ENCODE measurements at places on chromosomes 2 and 18.

- no peak for DNase-seq
Observed at GRCh38 chr2:183881978-183882377, 716.4 kb upstream of the ZNF804A start.

- no peak for DNase-seq
Observed at GRCh38 chr2:69221960-69222751, 164.9 kb downstream of the GFPT1 start.

DNA sequence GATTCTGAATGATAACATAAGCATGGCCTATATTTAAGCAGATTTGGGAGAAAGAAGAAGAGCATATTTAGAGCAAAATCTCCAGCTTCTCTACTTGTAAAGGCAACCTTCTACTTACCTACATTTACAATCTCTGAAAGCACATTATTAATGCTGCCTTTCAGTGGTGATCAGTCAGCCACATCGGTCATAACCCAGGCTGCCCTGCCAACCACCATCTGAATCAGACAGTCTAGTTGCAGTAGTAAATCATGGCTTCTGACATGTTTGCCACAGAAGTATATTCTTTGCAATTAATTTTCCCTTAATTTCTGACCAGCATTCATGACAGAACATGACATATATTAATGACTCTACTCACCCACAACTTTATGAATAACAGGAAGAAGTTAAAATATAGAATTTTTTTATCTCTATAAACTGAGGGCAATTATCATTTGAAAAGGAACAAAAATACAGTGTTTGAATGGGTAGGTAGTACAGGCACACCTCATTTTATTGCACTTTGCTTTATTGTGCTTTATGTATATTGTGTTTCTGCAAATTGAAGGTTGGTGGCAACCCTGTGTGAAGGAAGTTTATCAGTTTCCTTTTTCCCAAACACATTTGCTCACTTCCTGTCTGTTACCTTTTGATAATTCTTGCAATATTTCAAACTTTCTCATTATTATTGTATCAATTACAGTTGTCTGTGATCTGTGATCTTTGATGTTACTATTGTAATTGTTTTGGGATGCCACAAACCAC is 531.6 kb upstream of the CHAC2 start:
- no peak for DNase-seq

DNA sequence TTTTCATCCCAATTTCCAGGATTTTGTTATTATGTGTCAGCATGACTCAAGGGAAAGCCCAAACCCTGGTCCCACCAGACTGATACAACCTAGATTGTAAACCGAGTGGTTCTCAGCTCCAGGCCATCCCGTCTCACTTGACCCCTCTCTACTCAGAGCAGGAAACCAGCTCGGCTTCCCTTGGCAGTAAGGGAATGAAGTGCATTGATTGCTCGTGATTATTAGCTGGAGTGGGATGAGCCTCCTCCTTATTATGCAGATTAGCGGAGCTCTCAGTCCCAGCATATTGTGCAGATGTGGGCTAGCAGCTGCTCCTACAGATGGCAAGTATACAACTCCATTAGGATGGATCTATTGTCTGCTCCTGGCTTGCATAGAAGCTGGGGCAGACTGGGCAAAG is 167.6 kb downstream of the LNPK start:
- no peak for DNase-seq

DNA sequence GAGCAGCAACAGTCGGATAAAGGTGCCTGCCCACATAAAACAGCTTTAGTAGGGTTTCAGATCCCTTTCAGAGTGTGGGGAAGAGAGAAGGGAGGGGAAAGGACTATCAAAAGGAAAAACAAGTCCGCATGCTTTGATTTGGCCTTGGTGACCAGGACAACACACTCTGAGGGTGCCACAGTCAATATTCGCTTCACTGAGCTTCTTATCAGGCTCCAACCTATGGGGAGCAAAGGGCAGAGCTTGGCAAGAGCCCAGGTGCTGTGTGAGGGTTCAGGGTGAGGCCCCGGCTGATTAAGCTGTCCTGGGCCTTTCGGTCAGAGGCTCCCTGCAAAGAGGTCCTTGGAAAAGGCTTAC is 237.4 kb upstream of the SMAD2 start:
- no peak for DNase-seq

DNA sequence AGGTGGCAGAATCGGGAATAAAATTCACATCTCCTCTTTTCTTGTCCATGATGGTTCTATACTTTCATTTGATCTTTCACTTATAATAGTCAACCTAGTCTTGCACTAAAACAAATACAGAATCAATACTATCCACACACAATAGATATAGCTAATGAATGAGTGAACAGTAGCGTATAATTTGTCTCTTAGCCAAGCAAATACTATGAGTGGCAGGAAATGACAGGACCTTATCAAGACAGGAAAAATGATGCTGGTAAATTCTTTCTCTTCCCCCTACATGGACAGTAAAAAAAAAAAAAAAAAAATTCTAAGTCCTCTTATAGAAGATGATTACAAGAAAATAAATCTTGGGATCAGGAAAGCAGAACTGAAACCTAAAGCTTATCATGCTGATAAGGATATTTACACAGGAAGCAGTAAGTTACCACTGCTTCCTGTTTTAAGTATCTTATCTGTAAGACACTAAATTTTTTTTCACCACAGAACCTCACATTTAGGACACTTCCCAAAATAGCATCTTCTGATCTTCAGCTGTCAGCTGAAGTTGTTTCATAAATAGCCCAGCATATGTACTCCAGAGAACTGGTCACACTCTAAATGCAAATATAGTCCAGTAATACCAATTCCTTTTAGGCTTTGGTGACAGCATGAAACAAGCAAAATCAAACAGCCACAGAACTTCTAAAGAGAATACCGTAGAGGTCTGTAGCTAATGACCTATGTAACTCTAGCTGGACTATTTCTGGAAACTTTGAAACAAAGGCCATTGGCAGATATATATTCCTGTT is 27.0 kb downstream of the IRS1 start:
- no peak for DNase-seq

DNA sequence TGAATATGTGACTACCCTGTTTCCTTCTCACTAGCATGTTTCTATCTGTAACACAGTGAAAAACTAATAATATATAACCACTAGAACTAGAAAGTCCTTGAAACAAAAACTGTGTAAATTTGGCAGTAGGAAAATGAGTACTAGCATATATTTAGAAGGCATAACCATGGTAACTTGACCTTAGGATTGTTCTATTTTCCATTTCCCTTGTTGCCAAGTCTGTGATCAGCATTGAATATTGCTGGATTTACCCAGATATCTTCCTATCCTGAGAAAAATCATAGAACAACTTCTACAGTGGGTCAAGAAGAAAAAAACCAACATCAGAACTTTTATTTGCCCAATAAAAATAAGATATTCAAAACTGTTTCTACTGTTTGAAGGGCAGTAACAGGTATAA is 563.9 kb upstream of the NRXN1 start:
- DNase-seq = no peak

GRCh38 chr2:239960929-239961661 is 64.0 kb downstream of the NDUFA10 start:
- DNase-seq = no peak

GRCh38 chr2:168971261-168971660 is 59.9 kb downstream of the ABCB11 start:
- no peak for DNase-seq

- no peak for DNase-seq
Observed at GRCh38 chr2:113075030-113075429, 7.3 kb downstream of the IL1F10 start.

DNA sequence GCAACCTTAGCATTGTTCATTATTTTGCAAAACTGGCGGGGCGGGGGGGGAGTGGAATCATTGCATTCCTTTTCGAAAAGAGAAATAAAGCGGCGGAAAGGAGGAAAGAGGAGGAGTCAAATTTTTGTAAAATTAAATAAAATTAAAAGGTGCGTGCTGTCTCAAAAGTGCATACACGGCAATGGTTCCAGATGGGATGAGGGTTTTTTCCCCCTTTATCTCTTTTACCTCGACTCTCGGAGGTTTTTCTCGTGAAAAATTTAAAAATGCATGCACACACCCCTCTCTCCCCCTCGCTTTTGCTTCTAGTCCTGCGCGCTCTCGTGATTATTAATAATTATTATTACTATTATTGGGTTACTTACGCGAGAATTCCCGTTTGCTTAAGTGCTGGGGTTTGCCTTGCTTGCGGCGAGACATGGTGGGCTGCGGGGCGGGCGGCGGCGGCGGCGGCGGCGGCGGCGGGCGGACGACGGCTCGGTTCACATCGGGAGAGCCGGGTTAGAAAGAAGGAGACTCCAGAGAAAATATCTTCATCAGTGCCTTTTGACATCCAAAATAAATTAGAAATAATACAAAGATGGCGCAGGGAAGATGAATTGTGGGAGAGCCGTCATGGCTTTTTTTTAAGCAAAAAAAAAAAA is 481 bp downstream of the BCL11A start:
- no peak for DNase-seq

GRCh38 chr2:85911814-85912692 is 23.3 kb upstream of the ST3GAL5 start:
- no peak for DNase-seq

GRCh38 chr2:188367164-188367563 is 75.5 kb downstream of the GULP1 start:
- DNase-seq = no peak

- DNase-seq = no peak
Observed at GRCh38 chr18:3836483-3837335, 386.7 kb downstream of the TGIF1 start.

DNA sequence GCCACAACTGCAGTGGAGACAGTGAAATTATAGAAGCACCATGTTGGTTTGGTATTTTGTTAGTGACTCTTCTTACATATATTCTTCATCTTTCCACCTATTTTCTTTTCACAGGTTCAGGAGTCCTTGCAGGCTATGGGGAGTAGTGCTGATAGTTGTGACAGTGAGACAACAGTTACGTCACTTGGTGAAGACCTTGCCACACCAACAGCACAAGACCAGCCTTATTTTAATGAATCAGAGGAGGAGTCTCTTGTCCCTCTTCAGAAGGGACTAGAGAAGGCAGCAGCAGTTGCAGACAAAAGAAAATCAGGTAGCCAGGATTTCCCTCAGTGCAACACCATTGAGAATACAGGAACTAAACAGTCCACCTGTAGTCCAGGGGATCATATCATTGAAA is 23.6 kb downstream of the ITPRID2 start:
- no peak for DNase-seq

- DNase-seq = no peak
Observed at GRCh38 chr2:175111200-175111657, 56.8 kb downstream of the ATF2 start.

GRCh38 chr2:43225788-43226557 is 433 bp downstream of the ZFP36L2 start:
- no peak for DNase-seq

DNA sequence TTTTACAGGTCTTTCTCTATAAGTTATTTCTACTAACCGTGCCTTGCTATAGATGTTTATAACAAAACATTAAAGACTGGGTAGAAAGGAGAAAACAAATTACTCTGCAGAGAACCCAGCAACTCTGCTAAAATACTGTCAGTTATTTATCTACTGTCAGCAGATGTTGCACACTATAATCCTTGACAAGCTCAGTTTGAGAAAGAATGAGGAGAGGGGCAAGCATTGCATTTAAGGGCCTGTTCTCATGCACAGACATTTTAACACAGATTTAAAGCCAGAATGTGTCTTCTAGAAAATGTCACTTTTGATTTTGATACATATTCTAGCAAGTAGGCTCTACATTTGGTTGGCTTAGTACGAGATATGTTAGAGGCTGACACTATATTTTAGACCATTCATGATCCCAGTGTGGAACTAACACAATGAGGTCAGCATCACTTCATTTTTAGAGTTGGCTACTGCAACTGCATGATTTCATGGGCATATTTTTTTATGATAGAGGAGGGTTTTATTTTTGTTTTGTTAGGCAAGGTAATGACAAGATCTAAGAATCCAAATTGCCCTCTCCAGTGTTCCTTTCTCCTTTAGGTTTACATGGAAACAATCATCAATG is 516.4 kb downstream of the ZEB2 start:
- no peak for DNase-seq

DNA sequence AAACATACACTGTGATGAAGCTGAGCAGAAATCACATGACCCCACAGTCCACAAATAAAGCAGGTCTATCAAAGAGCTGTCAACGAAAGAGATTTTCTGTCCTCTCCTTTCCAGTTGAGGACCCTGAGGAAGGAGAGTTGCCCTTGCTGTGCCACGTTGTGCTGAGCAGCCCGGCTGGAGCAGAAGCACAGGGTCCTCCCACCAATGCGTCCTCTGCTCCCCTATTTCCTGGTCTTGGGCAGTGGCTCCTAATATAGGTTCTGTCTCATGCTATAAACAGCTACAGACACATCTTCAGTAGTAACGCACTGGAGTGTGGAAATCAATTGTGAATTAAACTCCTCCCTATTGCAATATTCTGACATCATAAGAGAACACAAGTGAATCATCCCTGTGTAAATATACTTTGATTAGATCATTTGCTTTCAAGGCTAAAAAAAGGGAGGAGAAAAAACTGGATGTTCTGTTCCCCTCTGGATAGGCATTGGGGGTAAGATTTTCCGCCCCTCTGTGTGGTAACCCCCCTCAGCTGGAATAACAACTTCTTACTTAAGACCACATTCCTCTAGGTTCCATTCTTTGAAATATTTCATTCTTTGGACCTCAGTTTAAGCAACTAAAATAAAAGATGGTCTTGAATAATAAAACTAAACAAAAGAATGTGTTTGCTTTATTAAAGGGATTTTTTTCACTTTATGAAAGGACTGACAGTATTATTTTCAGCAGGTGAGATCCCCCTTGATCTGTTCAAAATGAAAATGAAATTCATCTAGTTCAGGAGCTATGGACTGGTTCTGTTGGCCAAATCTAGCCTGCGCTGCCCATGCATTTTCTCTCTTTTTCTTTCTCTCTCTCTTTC is 8.3 kb upstream of the RHOB start:
- DNase-seq = peak; percentile 83

DNA sequence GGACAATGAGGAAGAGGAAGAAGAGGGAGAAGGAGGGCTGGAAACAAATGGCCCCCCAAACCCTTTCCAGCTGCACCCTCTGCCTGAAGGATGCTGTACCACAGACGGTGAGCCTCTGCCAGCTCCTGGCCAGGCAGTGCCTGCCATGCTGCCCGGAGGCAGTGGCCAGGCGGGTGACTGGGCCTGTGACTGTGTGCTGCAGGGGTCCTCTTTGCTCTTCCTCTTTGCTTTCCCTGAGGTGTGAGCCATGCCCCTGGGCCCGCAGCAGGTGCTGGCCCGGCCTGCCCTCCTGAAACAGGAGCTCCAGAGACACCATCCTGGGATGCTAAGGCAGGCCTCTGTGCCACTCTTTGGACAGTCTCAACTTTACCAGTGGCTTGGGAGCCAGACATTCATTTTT is 28.6 kb downstream of the GREB1 start:
- DNase-seq = no peak

- no peak for DNase-seq
Observed at GRCh38 chr2:202317080-202317857, 51.7 kb downstream of the NOP58 start.

GRCh38 chr18:47726550-47726949 is 203.9 kb downstream of the SMAD2 start:
- DNase-seq = peak; percentile 14

Measured in coronary artery (tissue), 2 donors.